Activated CD4-positive, CD25-positive, alpha-beta regulatory T cell (primary cell): ENCODE measurements at places on chromosomes 16 and 17.

GRCh38 chr17:66543526-66543925 is 241.1 kb downstream of the PRKCA start:
- no peak for DNase-seq

- no peak for DNase-seq
These were observed 126.7 kb downstream of the IRF8 start for GRCh38 chr16:86025706-86026105.

GRCh38 chr16:3776316-3776715 is 59.0 kb upstream of the TRAP1 start:
- no peak for DNase-seq

GRCh38 chr16:89482150-89482816 is 8.1 kb downstream of the ANKRD11 start:
- DNase-seq, result no peak

- no peak for DNase-seq
These were observed 193.8 kb upstream of the IRX3 start for GRCh38 chr16:54480429-54480828.

GRCh38 chr17:338442-339192 is 14.0 kb downstream of the RPH3AL start:
- no peak for DNase-seq

DNA sequence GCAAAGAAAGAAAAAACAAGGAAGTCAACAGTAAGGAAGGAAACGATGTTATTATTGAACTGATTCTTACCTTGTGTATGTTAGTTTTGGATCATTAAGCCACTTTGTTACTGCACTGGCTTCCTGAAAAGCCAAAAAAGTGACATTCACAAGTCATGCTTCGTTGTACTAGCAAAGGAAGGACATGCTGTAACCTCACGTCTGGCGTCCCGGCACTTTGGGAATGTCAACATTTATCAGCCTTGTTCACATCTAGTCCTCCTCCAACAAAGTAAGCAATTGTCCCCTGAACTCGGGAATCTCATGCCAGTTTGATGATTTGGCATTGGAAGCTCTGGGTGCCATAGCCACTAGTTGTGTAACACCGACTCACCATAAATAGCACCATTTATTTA is 731 bp upstream of the MKS1 start:
- DNase-seq, result no peak

DNA sequence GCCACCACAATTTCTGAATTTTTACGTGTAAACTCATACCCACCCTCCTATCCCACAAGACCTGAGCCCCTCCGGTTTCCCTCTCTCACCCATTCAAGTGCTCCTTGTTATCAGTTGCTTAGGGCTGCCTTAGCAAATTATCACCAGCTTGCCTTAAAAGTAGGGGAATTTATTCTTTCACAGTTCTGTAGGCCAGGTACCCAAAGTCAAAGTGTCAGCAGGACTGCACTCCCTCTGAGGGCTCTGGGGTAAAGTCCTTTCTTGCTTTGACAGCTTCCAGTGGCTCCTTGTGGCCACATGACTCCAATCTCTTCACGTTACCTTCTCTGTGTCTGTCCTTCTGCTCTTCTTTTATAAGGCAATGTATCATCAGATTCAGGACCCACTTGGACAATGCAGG is 7.9 kb upstream of the TMEM220 start:
- DNase-seq, result no peak

DNA sequence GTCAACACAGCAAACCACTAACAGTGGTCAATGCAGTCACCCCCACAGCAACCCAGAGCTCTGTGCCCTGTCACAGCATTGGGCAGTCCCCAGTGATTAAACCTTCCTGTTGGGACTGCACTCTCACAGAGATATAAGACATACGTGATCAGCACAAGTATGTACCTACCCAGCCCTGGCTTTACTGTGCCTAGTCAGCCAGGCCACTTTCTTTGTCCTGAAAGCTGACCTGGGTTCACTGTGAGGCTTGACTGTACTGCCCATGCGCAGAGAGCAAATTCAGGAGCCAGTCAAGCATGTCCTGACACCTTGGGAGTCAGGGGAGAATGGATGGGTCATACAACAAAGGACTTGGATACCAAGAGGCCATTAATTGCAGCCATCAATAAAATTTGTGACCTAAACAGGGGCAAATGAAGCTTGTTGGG is 10.9 kb upstream of the TMEM170A start:
- DNase-seq, result no peak
